GM06990 (cell line): ENCODE measurements at places on chromosomes 3 and 15.

DNA sequence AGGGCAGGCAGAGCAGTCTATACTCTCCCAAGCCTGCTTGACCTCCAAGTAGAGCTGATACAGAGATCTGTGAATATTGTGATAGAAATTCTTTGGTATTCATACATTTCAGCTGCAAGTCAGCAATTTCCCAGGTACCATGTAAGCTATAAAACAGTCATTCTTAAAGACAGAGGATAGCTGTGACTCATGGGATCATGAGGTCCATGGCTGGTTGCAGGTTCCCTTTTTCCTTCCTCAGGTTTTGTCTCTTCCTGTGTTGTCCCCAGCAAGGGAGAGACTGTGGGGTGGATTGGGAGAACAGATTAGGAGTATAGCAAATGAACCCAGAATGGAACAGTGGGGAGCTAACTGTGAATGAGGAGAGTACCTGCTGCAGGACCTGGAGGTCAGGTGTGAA lies 5.4 kb upstream of the P4HTM start:
- DNase-seq: no peak

- no peak for DNase-seq
Measured at GRCh38 chr3:68787106-68787626, 145.2 kb downstream of the TAFA4 start.

DNA sequence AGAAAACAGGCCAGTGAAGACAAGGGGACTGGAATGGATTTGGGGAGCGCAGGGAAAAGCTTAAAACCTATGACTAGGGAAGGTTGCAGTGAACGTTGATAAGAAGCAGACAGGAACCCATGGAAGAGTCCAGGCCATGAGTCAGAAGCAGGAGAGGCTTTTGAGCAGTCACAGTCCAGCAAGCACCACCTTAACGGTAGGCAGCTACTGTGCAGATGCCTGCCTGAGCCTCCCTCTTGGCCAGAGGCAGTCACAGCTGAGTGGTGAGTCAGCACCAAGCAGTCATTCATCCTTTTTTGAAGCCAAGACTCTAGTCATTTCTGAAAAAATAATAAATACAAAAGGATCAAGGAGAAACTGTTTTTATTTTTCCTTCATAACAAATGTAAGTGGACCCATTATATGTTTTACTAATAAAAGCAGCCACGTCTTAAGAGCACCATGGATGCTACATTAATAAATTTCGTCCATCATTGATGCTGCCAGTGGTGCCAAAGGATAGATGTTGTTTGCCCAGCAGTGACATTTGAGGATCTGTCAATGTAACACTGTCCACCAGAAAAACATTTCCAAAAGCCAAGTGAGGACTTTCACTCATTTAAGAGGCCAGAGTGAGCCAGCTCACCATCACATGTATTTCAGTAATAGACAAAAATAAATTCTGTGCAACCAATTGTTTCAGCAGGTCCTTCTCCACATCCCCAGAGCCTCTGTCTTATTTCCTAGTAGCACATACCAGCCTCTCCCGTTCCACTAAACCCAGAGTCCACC lies 42.1 kb upstream of the ACTC1 start:
- no peak for DNase-seq

GRCh38 chr15:30063835-30064546 lies 18.8 kb upstream of the GOLGA8J start:
- DNase-seq: no peak

DNA sequence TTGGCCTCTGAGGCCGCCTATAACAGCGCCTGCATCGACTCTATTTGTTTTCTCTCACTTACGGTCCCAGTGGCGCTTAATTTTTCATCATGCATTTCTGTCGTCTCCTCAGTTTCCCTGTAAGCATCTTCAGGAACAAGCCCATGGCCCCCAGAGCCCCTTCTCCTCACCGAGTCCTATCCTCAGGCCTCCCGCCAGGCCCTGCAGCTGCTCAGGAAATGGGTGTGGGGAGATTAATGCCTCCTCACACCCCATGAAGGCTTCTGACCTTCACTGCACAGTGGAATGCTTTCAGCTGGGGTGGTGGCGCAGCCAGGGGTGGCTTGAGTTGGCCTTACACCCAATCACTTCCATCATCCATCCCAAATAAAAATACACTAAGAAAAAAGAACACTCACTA lies 260.4 kb downstream of the FAM43A start:
- DNase-seq: no peak

- DNase-seq: no peak
Measured at GRCh38 chr3:50624634-50625033, 7.7 kb downstream of the MAPKAPK3 start.

- no peak for DNase-seq
Measured at GRCh38 chr15:63509955-63510940, 5.9 kb downstream of the USP3 start.

DNA sequence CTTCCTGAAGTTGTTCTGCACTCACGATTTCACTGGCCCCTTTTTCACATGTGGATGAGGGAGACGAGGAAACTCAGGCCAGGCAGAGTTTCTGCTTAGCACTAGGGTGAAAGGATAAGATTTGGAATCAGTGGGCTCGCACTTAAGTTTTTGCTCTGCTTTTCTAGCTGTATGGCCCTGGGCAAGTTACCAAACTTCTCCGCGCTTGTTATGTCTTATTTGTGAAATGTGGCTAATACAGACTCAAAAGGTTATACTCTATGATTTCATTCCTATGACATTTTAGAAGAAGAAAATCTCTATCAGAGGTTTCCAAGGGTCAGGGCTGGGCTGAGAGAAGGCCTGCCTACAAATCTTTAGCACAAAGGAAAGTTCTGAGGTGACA lies 191.9 kb upstream of the LRIG1 start:
- DNase-seq: no peak

DNA sequence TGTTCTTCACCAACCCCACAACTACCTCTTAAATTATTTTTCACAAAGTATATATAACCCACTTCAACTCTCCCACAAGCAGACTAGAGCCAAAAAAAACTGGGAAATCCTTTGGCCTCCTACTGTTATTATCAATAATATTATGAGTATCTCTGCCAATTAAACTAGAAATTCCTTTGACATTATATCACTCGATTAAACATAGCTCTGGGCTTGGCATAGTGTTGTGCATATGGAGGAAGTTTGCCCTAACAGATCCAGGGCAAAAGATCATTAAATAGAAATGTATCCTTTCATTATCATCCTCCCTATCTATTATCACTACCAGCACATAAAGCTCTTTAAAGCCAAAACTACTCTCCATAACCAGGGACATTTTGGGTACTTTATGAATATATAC lies 74.9 kb downstream of the OSBPL10 start:
- DNase-seq: no peak

GRCh38 chr15:40238532-40239403 lies at the start of gene PAK6:
TSS of gene PAK6 (plus strand) at chr15:40239063. CDS start at chr15:40264786, 25,723 bp downstream.
- DNase-seq: no peak

- no peak for DNase-seq
Measured at GRCh38 chr3:18284716-18285115, 140.4 kb downstream of the SATB1 start.

- peak; percentile 92 for DNase-seq
Measured at GRCh38 chr3:51982838-51983577, at the start of gene ACY1. TSS of gene ACY1 (plus strand) at chr3:51983535. CDS start at chr3:51984065, 530 bp downstream.

GRCh38 chr3:150041877-150042276 lies 71.2 kb upstream of the PFN2 start:
- DNase-seq: no peak

DNA sequence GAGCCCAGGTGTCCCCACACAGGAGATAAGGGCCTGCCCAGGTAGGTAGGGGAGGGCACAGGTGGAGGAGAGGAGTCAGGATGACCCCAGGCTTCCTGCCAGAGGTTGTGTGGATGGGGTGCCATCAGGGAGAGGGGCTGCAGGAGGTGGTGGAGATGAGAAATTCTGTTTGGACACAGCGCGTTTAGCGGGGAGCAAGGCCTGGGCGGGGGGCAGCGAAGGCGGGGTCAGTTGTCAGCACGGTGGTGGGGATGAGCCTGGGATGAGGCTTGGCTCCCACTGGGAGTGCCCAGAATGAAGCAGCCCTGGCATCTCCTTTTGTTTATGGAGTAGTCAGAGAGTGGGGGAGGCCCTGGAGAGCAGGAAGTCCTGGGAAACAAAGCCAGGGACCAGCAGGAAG lies 14.6 kb downstream of the RNF123 start:
- DNase-seq: no peak

DNA sequence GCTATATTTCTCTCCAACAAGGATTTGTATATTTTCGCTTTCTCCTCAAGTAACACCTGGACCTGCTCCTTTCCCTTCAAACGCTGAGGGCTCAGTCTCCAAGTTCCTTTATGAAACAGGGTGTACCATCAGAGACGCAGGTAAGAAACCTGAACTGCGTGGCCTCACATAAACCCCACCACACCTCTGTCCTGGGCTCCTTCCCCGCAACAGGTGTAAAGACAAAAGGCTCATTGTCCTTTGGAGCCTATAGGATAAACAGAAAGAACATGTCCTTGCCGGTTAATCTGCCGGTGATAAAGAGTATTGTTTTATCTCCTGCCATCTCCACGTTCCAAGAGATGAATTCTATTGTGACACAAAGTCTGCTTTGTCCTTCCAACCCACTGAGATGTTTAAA lies 111.8 kb upstream of the ADAMTS9 start:
- DNase-seq: no peak

GRCh38 chr15:49881866-49882265 lies 237.2 kb downstream of the ATP8B4 start:
- DNase-seq: no peak

GRCh38 chr15:71279757-71280141 lies 164.5 kb downstream of the THSD4 start:
- DNase-seq: no peak

DNA sequence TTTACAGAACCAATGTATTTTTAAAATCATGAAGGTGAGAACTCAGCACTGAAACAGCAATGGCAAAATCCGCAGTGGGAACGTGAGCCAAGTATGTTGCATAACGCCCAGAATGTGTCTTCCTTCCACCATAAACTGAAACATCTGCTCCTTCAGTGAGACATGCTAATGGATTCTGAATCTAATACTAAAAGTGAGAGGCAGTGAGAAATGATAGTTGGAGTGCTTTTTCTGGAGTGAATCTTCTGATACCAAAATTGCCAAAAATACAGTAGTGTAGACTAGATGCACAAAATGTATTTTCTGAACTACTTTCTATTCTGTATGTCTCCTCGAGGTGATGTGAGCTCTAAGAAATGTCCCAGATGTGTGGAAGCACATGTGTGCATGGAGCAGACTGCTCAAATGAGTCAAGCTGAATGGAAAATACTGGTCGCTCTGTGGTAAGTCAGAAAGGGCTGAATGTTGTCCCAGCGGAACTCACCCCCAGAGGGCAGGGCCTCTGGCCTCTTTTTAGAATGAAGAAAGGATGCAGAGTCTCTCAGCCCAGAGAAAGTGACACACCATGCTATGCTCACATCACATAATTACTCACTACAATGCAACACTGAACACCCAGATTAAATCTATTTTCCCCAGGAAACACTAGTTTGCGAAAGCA lies 73.0 kb downstream of the ATP10A start:
- no peak for DNase-seq

DNA sequence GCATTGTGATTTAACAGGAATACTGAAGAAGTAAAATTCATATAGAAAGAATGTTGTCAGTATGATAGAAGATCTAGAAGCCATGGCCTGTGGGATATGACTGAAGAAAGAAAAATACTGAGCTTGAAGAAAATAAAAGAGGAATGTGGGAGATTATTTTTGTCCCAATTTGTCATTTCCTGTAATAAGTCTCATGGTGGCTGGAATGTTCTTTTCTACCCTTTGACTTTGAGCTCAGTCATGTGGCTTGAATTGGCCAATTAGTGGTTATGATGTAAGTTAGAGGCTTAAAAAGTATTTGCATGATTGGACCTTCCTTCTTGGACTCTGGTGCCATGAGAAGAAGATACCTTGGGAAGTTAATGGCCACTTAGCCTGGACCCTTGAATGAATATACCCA lies 14.1 kb downstream of the APH1B start:
- no peak for DNase-seq

- DNase-seq: no peak
Measured at GRCh38 chr3:17149076-17149475, 264.3 kb downstream of the PLCL2 start.

DNA sequence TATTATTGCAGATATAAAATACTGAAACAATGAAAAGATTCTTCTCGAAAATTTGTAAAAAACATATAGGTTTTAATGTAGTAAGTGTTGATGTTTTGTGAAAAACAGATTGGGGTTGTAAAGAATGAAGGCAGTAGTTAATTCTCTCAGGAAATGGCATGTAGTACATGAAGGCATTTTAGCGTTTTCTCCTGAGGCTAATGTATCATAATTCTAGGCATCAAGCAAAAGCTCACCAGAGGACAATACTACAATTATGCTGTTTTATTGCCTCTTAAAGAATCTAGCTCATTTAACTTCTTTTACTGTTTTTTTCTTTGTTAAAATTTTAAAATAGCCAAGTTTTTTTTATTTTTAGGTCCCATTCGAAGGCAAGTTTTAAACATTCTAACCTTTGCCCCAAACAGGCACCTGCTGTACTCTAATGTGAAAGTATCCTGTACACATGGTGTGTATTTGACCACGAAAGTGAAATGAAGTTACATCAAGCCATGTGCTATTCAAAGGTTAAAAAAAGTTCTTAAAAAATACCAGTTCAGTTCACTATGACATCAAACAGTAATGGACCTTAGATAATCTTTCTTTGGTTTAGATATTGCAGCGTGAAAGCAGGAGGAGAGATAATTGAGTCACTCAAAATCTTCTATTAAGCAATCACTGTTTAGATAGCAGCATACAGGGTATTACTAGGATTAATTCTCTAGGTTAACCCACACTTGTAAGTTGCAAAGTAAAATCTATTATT lies 163.6 kb downstream of the ECT2 start:
- no peak for DNase-seq
